Activated CD4-positive, alpha-beta T cell treated with anti-CD3 and anti-CD28 coated beads, Interleukin-2, amount 50 U/mL, for 24 hours (primary cell): ENCODE measurements at places on chromosomes 4 and X.

DNA sequence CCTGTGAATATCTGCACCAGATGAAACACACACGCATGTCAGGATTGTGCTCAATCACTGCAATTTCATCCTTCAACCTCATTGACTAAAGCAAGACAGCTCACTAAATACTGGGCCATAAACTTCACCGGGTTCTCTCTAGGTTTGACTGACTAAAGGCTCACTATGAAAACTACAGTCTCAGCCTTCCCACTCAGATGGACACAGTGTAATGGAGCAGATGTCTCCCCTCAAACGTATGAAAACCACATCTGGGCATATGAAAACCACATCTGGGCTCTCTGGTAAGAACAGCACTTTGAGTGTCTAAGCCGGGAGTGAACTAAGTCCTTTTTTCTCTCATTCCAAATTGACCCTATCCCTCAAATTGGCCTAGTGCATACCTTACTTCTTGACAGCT, 15.2 kb downstream of the GEMIN8 start:
- no peak for DNase-seq

DNA sequence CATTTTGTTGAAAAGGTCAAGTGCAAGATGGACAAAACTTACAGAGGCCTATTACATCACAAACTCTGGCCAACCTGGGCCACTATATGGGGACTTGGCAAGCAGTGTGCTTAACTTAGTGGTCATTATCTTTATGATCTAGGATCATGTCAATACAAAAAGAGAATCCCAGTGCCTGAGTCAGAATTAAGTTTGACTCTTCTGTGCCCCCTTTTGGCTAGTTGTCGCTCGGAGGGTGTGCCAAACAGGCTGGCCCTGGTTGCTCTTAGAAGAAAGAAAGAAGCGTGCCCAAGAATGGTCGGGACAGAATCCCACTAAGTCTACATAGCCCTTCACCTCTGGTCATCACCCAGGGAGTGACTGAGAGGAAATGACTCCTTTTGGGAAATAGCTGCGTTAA, 100.1 kb downstream of the EIF4E start:
- DNase-seq: no peak

GRCh38 chr4:67459164-67459563, 86.1 kb downstream of the CENPC start:
- no peak for DNase-seq

DNA sequence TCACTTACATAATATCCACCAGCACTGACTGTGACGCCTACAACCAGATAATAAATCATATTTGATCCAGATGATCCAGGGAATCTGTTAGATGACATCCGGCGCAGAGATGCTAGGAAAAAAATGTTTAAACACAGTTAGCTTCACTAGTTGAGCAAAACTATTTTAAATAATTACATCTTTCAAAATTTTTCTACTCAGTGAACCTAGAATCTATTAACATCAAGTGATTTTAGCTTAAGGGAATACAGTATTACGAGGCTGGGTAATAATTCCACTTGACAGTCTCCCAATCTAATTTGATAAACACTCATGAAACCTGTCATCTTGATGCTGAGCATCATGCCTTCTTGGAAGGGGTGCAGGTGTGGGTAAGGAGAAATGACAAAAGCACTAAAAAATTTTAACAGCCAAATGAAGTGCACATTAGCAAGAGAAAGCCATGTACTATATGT, 4.7 kb downstream of the MGARP start:
- DNase-seq: no peak

GRCh38 chr4:96097040-96097607, 257.2 kb downstream of the PDHA2 start:
- no peak for DNase-seq

DNA sequence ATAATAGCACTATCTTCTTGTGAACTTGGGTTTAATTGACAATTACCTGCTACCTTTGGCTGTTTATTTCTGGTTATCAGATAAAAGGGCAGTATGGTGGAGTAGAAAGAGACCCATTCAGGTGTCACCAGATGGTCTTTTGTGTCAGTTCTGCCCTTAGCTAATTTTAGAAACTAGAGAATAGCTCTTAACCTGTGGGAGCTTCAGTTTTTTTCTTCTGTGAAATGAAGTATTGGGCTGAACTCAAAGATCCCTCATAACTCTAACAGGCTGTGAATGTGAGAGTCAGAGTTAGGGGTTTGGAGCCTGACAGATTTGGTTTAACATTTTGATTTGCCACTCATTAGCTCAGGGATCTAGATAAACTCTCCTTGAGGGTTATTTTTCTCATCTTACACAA, 335.2 kb downstream of the PPP1R2C start:
- DNase-seq: no peak

DNA sequence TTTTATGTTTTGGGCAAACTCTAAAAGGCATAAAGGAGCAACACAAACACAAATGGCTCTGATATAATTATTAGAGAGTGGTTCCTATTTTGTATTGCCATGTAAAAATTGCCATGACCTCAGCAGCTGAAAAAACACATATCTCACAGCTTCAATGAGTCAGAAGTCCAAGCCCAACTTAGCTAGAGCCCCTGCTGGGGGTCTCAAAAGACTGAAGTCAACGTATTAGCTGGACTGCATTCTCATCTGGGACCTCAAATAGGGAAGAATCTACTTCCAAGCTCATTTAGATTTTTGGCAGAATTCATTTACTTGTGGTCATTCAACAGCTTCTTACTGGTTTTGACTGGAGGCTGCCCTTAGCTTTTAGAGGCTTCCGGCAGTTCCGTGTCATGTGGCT, 47.4 kb downstream of the FREM3 start:
- no peak for DNase-seq

- no peak for DNase-seq
Measured at GRCh38 chr4:39587881-39588280, 50.8 kb downstream of the SMIM14 start.

DNA sequence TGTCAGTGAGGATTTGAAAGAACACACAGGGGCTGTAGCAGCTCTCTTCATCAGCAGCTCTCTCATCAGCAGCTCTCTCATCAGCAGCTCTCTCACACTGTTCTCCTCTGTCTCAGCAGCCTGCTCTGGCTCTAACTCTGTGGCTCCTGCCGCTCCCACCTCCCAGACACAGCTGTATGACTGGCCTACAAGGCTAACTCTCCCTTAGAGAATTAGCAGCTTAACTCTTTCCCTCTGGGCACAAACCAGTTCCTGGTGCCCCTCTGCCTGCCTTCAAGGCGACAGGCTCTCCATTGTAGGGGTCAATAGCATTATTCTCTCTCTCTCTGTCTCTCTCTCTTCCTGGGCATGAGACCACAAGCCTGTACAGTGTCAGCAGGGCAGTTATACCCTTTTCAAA, 385.6 kb upstream of the PCDH10 start:
- DNase-seq: no peak

- DNase-seq: no peak
Measured at GRCh38 chr4:56211202-56211601, 176.1 kb downstream of the AASDH start.

- no peak for DNase-seq
Measured at GRCh38 chr4:30716681-30717207, 3.4 kb upstream of the PCDH7 start.

DNA sequence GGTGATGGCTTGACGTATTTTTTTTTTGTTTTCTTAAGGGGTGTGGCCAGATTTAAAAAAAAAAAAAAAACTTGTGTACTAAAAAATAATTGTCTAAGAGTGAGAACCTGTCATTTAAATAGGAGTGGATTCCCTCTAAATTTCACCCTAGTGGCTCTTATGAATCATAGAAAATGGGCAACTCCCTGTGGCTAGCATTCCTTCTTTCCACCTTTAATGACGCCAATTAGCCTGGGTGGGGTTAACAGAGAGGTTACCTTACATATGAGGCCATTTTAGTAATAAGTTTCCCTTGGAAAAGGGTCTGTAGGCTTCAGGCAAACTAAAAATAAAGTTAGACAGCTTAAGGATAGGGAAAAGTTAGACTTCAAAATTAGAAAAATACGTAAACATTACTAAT, 223.5 kb upstream of the FAM241A start:
- DNase-seq: no peak

DNA sequence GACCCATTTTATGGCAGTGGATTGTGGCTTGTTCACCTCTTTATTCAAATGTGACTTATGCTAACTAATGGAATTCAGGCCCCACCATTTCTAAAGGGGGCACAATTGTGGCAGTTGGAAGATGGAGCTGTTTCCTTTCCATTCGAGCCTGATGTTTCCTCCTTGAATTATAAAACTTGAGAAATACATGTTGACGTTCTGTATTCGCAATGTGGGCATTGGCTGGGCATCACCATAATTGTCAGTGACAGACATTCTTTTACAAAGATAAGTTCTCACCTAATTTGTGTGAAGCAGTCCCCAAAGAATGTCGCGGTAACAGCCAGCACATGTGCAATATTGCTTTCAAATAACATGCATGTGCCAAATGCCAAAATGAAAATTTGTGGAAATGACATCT, 1070.2 kb upstream of the TENM3 start:
- no peak for DNase-seq

DNA sequence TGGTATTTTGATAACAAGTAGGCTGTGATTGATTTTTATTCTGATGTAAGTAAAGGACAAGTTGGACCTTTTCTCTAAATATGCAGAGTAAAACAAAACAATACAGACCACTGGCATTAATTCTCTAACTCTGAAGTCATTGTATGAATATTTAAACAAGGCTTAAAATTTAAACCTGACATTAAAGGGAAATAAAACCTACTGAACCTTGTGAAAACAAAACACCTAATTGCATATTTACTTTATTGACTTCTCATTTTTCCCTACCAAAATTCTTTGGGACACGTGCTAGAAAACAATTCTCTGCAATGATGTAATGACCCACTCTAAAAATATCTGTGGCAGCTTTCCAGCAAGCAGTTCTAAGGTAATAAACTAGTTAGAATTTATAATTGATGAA, 369.7 kb upstream of the TRAM1L1 start:
- DNase-seq: no peak

DNA sequence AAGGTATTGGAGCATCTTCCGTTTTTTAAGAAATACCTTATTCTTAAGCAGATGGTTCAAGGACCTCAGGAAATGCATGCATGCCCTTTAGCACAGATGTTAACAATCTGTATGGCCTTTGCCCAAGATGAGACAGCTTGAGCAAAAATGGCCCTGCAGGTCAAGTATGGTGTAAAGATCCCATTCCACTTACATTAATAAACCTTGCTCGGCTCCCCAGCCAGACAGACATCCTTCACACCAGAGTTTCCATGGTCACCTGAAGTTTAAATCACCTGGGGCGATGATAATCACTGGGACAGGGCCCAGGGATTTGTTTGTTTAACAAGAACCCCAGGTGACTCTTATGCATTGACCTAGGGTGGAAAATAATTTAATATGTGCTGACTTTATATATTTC, 287.0 kb upstream of the NOCT start:
- no peak for DNase-seq

GRCh38 chr4:47536966-47537365, 51.9 kb downstream of the ATP10D start:
- no peak for DNase-seq

DNA sequence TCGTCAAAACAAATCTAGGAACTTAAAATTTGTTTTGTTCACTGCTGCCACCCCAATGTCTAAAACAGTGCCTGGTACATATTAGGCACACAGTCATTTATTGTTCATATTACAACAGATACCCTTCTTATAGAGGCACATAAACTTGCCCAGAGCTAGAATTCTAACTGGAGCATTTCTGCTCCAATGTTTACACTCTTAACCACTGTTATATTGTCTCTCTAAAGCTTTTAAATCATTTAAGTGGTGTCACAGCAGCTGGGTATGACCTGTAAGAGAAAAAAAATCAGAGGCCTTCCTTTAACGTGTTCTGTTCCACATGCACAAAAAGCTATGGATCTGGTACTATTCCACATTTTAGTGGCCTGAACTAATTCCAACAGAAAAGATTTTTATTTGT, 3.0 kb downstream of the UBE2D3 start:
- no peak for DNase-seq

DNA sequence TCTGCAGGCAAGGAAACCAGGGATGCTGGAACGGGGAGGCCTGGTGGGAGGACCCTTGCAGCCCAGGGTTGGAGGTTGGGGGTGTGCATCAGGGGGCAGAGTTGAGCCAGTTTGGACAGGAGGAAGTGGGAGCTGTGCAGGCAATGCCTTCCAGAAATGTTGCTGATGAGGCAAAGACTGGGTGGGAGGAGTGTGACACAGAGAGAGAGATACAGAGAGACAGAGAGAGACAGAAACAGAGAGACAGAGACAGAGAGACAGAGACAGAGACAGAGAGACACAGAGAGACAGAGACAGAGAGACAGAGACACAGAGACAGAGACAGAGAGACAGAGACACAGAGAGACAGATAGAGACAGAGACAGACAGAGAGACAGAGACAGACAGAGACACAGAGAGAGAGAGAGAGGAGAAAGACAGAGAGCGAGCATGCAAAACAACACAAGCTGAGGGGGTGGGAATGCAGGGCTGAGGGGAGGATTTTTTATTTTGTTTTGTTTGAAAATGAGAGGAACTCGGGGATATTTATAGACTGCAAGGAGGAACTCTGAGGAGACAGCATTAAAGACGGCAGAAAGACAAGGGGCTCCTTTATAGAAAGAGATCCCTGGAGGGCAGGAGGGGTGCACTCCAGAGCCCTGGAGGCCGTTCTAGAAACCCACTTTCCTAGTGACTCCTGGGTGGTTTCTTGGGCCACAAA, 1.9 kb upstream of the HAUS3 start:
- DNase-seq: no peak

- no peak for DNase-seq
Measured at GRCh38 chr4:163556177-163556576, 61.7 kb downstream of the TMA16 start.

GRCh38 chrX:66053414-66053813, 13.5 kb upstream of the VSIG4 start:
- DNase-seq: no peak

- no peak for DNase-seq
Measured at GRCh38 chrX:149629730-149630387, 1.7 kb downstream of the TMEM185A start.

DNA sequence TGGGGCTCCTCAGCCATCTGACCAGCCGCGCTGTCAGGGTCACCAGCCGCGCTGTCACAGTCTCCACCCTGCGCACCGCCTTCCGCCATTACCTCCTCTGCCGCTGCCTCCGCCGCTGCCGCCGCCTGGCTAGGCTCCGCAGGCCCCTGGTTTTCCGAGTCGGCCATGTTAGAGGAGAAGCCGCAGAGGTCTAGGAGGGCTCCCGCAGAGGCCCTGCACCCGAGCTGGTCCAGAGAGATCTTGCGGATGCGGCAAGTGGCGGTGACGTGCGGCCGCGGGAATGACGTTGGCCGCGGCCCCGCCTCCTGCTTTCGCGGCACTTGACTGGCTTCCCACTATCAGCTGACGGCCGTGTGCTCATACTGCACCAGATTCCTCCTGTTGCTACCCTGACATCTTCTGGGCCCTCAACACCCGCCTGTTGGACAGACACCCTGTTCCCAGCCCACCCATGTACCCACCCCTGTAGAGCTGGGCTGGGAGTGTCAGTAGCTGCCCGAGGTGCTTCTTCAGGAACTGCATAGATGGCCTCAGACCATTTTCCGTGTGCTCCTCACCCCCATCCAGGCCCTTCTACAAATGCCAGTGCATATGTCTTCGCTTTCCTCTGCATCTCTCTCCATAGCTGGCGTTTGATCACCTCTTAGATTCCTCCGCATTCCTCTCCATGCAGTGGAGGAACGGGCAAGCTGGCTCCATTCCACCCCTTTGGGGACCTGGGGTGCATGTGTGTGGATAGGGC, at the start of gene NAP1L5:
NAP1L5 (minus strand) TSS at position 242 of the 742 bp plus-strand sequence; CDS start at position 167, 75 bp downstream.
- peak; percentile 21 for DNase-seq

- DNase-seq: no peak
Measured at GRCh38 chrX:1178580-1179057, 33.8 kb downstream of the CRLF2 start.
